Activated T-cell treated with anti-CD3 and anti-CD28 coated beads for 4 hours (primary cell): ENCODE measurements at places on chromosomes 12 and 14.

- DNase-seq, result peak; percentile 94
Measured at GRCh38 chr14:94026173-94026888, at the start of gene OTUB2. Gene OTUB2, plus strand, starts transcription at chr14:94026340. Its CDS starts 198 bp downstream, at chr14:94026538.

DNA sequence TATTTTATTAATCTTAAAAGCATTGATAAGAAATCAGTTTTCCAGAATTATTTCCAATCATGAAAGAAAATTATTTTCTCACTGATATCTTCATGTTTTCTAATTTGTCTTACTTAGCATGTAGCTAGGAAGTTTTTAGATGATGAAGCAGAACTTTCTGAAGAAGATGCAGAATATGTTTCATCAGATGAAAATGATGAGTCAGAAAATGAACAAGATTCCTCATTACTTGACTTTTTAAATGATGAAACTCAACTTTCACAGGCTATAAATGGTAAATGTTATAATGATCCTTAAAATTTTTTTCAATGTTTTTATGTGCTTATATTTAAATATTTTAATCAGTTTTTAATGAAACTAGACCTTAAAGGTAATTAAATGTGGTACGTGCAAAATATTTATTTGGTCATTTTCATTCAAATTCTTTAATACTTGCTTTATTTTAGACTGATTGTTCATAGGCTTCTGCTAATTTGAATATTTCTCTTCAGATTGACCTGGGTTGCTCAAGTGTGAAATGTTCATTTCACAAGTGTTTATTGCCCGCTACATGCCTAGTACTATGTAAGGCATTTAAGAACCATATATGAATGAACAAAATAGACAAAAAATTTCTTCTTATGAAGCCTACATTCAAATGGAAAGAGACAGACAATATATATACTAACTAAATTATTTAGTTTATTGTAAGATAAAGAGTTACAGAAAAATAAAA, 49.5 kb downstream of the FANCM start:
- no peak for DNase-seq

GRCh38 chr14:68181519-68182326, 362.1 kb downstream of the RAD51B start:
- DNase-seq, result no peak

- DNase-seq, result no peak
Measured at GRCh38 chr14:89382901-89383845, 33.9 kb downstream of the FOXN3 start.

- no peak for DNase-seq
Measured at GRCh38 chr12:10716277-10716676, 6.8 kb downstream of the YBX3 start.

DNA sequence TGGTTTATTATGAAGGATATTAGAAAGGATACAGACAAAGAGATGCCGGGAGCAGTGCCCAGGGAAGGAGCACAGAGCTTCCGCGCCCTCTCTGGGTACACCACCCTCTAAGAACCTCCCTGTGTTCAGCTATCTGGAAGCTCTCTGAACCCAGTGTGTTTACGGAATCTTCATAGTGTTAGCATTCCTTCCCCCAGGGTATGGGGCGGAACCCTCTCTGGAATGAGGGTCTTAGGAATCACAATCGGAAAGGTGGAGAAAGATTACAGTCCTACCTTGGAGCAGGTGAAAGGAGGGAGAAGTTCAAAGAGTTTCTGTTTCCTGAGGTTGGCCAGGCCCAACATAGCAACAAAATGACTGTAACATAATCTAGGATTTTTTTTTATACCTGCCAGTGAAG, 6.8 kb upstream of the NUDT4 start:
- DNase-seq, result no peak

GRCh38 chr12:112929715-112930114, 8.6 kb upstream of the OAS3 start:
- DNase-seq, result no peak

- peak; percentile 90 for DNase-seq
Measured at GRCh38 chr14:65412032-65412846, at the start of gene FUT8. Gene FUT8, plus strand, starts transcription at chr14:65412730. Its CDS starts 148,834 bp downstream, at chr14:65561564.

DNA sequence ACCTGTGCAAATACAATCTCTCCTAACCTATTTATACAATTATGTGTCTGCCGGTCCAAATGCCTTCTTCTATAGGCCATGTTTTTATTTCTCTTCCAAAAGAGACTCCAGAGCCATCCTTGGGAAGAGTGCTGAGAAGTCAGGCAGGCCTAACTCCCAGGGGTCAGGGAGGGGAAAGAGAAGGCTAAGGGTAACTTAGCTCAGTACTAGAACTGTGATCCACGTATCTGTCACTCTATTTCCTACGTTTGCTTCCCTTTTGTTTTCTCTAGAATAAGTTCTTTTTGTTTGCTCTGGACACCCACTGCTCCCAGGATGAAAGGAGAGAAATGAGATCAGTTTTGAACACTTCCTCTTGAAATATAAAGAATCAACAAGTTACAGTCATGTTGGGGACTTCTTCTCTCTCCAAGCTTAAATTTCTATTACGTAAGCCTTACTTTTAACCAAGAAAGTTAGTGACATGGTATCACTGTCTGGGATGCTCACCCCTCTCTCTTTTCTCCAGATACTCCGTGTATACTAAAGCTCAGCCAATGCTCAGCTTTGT, 79.2 kb downstream of the DAD1 start:
- no peak for DNase-seq

DNA sequence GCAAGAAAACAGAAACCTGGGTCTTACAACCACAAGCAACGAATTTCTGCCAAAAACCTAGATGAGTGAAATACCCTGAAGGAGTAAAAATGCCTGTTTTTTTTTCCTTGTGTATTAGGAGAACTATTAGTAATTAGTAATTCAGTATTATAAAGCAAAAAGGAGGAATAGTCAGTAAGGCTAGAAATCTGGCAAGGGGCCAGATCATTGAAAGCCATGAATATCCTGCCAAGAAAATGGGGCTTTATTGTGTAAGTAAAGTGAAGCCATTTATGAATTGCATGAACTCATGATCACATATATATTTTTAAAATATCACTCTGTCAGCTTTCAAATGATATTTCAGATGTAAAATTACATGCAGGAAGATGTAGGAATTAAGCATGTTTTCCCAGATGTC, 57.9 kb downstream of the TXNDC16 start:
- no peak for DNase-seq

DNA sequence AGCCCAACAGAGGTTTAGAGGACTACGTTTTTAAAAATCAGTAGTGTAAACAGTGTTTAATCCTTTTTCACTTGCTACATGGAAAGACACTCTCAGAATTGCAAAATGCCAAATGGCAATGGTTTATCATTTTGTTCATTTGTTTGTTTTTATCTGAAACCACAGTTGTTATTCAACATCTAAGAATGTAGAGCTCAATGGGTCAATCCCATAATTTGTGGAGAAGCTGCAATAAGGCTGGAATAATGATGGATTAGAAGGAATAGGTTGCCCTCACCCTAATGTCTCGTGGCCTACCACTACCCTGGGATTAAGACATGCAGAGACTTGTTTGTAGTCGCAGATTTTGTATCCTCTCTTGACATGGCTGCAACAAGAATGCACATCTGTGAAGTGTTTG, 115.7 kb downstream of the LLPH start:
- DNase-seq, result no peak

GRCh38 chr12:32399370-32400113, at the start of gene FGD4:
Gene FGD4, plus strand, starts transcription at chr12:32399558.
- DNase-seq, result no peak

DNA sequence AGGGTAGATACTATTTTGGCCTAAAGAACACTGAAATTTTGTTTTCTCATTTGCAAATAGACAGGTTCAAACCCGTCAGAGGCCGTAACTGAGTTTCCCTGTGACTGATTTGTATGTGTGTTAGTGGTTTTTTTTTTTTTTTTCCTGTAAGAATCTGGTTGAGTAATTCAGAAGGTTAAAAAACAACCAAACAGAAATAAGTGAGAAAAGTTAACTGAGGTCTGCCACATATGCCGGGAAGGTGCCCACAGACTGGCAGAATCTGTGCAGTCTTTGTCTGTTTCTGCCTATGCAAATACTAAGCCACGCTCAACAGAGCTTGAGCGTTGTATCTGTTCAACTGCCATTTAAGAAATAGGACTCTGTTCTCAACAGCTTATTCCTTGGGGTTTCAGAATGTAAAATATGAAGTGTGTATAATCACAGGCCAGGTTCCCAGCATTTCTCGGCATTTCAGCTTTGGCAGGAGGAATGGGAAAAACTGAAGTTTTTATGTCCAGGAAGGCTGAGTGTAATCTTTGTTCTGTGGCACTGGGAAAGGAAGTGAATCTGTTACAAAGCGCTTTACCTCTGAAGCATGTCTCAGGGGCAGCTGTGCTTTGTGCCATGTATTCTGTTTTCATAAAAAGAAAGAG, 181.9 kb downstream of the PRKCH start:
- DNase-seq, result no peak

- DNase-seq, result no peak
Measured at GRCh38 chr12:112885236-112885635, 21.5 kb upstream of the OAS1 start.

GRCh38 chr14:90720336-90720735, 95.9 kb downstream of the TTC7B start:
- DNase-seq, result no peak

- no peak for DNase-seq
Measured at GRCh38 chr12:116404913-116405611, 127.6 kb upstream of the MED13L start.

GRCh38 chr12:104724992-104725585, 233.0 kb downstream of the SLC41A2 start:
- no peak for DNase-seq

DNA sequence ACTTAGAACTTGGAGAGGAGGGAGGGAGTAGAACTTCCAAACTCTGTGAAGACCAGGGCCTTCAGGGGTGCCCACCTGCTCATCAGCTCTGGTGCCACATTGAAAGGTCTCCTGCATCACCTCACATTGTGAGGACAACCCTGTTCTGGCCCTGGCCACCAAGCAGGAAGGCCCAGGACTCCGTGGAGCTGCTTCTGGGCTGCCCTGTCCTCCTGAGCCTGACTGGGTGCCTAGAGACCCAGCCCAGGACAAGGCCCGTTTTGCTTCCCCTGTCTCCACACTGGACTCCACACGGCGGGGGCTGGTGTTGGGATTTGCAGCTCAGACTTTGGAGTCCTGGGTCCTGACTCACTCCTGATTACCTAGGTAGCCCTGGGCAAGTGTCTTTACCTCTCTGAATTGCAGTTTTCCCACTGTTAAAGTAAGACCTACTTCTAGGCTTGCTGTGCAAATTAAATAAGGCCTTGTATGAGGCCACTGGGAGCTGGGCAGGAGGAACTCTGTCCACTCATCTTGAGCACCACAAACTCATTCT, 12.5 kb upstream of the KRT82 start:
- DNase-seq, result no peak

DNA sequence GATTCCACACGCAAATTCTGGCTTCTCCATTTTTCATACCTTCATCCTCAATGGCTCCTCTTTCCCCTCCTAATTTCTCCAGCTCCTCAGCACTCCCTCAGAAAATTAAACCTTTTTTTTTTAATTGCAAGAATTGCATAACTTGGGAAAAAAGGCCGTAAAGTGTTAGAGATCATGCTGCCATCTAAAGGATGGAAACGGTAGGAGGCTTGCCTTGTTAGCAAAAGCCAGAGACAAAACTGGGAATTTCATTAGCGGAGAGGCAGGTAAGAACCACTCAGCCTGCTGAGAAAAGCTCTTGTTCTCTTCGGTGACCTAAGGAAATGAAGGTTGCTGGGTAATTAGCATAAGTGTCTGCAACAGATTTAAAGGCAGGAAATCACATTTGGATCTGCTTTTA, 204.3 kb downstream of the AEBP2 start:
- no peak for DNase-seq

GRCh38 chr12:110073049-110073831, 24.9 kb upstream of the C12orf76 start:
- no peak for DNase-seq

DNA sequence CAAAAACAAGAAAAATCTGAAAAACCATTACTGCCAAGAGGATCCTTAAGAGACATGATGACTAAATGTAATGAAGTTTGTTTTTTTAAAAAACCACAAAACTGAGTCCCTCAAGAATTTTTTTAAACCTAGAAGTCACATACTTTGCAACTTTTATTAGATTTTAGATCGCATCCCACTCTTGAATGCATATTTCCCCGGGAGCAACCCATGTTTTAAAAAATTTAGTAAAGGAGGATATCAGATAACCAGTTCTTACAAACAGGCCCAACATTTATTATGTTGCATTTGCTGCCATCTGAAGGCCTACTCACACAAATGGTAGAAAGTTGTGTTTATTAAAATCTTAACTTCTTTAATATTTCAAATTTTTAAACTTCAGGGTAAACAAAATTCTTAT, 44.3 kb upstream of the CCT2 start:
- DNase-seq, result no peak

DNA sequence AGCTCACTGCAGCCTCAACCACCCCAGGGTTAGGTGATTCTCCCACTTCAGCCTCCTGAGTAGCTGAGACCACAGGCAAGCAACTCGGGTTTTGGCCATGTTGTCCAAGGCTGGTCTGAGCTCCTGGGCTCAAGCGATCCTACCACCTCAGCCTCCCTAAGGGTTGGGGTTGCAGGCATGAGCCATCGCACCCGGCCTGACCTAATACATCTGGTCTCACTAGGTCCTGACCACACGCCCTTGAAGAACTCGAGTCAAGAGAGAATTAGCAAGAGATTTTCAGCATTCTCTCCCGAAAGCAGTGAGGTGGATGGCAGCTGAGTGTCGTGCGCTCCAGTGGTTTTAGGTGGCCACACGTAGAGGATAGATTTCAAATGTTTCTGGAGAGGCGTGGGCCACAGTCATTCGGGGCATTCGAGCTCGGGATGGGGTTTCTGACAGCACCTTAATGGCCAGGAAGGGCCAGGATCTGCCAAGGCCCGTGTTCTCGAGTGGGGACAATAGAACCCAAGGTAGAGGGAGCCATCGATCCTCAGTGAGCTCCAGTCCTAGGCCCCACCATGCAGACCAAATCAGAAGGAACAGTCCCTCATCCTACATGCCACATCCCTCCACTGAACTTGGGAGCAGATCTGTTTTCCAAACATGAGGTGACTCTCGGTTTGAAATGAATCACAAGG, 193.1 kb downstream of the ALG10 start:
- no peak for DNase-seq

GRCh38 chr14:85129921-85130320, 400.0 kb upstream of the FLRT2 start:
- DNase-seq, result no peak

- DNase-seq, result no peak
Measured at GRCh38 chr12:129530517-129530916, 373.3 kb downstream of the TMEM132D start.

GRCh38 chr12:70449074-70449752, 83.1 kb downstream of the KCNMB4 start:
- DNase-seq, result no peak

DNA sequence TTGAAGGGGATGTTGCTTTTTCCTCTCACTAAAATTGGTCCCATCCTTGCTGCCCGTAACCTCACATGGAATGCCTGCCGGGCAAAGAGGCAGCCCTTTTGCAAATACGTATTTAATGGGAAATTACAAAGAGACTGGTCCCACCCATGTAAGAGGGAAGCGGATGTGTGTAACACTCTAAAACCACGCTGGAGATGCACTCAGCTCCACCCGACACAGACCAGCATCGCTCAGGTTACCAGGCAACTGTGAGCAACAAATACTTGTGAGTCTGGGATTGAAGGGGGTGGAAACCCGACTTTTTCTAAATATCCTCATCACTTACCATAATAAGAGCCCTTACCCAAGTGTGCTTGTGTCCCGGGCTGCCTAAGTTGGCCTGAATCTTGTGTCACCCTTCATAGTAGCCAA, 47.7 kb downstream of the ELK3 start:
- peak; percentile 34 for DNase-seq

- DNase-seq, result no peak
Measured at GRCh38 chr12:105352052-105352451, 21.6 kb downstream of the C12orf75 start.
